ENCODE measurements at places on chromosomes 1 and 21. TPM values are rescaled to one million over a fixed set of nuclear protein-coding genes. Genes with fewer than 3 reads are reported as not detected.

The PAQR6 gene
- 1.9 TPM for total RNA-seq

The ST6GALNAC5 gene
- total RNA-seq, result 17.3 TPM

The DDX20 gene
- total RNA-seq, result 16.2 TPM

The TNFRSF4 gene
- total RNA-seq, result 3.3 TPM

The PDPN gene
- total RNA-seq, result 9.1 TPM

The SKI gene
- 67.6 TPM for total RNA-seq

The CASQ2 gene
- 70.6 TPM for total RNA-seq

The KLHL17 gene
- total RNA-seq, result 9.6 TPM

The YBX1 gene
- total RNA-seq, result 289 TPM

Measured in metanephros (tissue), 2 donors.